ENCODE measurements at places on chromosomes 7 and 10.

DNA sequence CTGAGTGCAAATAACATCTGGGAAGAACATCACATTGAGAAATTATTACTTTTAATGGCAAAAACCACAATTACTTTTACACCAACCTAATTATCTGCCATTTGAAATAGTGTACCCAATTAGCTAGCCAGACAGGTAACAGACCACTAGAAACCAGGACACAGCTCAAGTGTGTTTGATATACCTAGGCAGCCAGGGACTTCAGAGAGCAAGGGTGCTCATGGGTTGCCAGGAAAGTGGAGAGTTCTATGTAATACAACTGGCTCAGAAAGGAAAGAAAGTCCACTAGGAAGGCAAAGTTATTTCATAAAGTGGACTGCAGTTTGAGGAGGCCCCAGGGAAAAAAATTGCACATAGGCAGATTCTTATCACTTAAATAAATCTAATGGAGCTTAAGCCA lies 50.0 kb upstream of the PTN start:
- DNase-seq = no peak

GRCh38 chr10:12107781-12108180 lies 21.7 kb upstream of the SEC61A2 start:
- no peak for DNase-seq

GRCh38 chr7:151822541-151823181 lies 54.3 kb downstream of the PRKAG2 start:
- no peak for DNase-seq

DNA sequence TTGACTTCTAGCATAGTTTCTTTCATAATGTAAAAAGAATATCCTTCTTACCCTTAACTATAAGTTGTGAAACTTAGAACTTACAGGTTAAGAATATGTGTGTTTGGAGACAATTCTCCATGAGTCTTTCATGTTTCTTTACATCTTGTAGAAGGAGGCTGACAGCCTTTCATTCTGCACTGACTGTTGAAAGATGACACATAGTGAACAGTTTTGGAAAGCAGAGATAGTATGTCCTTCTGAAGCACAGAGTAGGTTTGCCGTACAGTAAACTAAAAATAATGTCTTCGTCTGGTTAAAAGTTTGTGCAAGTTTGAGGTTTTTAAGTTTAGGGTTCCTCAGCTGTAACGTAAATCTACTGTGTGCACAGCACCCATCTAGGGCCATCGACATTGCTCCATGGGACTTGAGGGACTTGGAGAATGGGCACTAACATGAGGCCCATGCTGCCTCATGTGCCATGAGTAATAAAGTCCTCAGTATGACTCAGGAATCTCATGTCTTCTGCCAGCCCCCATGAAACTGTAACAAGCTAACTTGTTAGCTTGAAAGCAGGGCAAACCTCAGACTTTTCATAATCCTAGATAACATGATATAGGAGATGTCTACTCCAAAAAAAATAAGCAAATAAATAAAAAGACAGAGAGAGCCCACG lies 24.5 kb upstream of the ELAPOR2 start:
- no peak for DNase-seq

GRCh38 chr10:80410122-80410521 lies 1.8 kb downstream of the PRXL2A start:
- DNase-seq = no peak

GRCh38 chr10:61332581-61332980 lies 120.6 kb downstream of the TMEM26 start:
- DNase-seq = no peak

- no peak for DNase-seq
Measured at GRCh38 chr7:36261019-36261754, 108.1 kb downstream of the EEPD1 start.

DNA sequence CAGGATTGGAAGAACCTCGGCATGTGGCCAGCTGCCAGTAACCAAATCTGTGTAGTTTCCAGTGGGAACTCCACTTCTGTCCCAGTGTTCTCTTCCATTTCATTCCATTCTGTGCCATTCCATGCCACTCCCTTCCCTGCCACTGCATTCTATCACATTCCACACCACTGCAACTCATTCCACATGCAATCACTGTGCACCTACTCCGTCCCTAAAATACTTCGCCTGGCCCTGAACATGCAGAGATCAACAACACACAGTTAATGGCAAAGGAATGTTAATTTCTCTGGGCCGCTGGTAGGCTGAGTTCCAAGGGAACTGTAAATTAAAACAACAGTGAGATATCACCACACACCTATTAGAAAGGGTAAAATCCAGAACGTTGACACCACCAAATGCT lies 64.8 kb downstream of the AKR1B1 start:
- no peak for DNase-seq

- no peak for DNase-seq
Measured at GRCh38 chr10:75611172-75611992, 180.0 kb downstream of the LRMDA start.

- no peak for DNase-seq
Measured at GRCh38 chr7:131829947-131830558, 273.6 kb upstream of the PODXL start.

GRCh38 chr10:78214955-78215354 lies 181.3 kb downstream of the RPS24 start:
- DNase-seq = no peak

DNA sequence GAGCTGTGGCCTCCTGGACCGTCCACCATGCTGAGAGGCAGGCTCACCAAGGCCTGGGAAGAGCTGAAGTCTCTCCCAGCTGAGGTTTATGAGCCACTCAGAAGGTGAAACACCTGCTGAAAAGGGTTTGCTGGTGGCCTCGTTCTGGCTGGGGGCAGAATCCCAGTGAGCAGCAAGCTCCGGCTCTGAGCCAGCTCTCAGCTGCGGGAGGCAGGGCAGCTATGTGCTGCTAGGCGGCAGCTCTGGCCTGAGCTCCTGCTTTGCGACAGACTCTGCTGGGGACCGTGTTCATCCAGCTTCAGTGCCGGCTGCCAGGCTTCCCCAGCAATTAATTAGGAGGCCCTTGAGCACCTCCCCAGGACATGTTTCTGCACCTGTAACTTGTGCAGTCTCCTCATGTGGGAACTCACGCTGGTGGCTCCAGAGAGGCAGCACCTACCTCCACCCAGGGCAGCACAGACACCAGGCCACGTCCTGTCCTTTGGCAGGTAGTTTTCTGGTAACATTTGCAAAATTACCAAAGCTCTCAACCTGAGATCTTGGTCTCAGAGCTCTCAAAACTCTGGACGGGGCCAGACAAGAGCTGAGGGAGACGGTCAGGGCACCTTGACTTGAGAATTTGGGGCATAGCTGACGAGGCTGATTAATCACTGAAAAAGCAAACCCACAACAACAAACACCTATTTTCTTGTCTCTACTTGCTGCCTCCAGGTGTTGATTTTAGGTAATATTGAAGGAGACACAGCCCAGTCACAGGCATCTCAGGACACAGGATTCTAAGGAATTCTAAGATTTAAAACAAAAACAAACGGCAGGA lies 185.0 kb downstream of the TCERG1L start:
- no peak for DNase-seq

GRCh38 chr7:28228396-28228795 lies 47.8 kb upstream of the JAZF1 start:
- DNase-seq = no peak

DNA sequence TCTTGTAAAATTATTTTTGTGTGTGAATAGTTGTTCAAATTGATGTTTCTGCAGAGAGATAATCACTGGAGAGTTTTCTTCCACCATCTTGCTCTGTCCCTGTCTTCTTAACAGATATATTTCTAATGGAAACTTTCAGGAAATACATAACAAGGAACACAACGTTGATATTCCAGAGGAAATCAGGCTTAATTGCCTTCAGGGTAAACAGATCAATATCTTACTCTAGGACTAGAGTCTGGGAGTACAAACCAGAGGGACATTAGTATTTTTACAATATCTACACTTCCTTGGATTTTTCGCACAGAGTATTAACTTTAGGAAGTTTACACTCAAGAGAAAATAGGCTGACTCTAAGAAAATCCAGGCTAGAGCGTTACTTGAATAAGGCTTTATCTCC lies 159.1 kb downstream of the PFKFB3 start:
- DNase-seq = no peak

DNA sequence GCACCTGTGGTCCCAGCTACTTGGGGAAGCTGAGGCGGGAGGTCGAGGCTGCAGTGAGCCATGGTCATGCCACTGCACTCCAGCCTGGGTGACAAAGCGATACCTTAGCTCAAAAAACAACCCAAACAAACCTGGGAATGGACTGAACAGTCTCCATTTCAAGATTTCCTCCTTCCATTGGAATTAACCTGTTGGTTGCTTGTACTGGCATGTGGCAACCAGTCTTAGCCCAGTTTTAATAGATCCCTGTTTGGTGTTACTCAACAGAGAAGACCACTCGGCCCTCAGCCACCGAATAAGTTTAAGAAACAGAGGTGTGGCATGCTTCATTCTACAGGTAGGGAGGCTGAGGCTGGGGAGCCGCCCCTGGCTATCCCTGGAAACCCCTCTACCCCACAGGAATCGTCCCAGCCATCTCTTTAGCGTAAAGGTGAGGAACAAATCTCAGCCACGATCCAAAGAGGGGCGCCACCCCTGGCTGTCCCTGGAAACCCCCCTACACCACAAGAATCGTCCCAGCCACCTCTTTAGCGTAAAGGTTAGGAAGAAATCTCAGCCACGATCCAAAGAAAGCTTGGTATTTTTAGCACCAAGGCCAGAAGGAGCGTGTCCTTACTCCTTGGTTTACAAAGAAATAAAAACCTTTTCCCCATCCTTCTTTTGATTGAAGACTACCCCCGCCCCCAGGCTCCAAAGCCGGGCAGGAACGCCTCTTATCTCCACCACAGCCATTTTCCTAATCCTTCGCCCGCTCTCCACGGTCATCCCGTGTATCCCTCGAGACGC lies 861 bp upstream of the TSPAN14 start:
- no peak for DNase-seq

GRCh38 chr7:26500749-26501352 lies 209.2 kb downstream of the SNX10 start:
- DNase-seq = no peak

DNA sequence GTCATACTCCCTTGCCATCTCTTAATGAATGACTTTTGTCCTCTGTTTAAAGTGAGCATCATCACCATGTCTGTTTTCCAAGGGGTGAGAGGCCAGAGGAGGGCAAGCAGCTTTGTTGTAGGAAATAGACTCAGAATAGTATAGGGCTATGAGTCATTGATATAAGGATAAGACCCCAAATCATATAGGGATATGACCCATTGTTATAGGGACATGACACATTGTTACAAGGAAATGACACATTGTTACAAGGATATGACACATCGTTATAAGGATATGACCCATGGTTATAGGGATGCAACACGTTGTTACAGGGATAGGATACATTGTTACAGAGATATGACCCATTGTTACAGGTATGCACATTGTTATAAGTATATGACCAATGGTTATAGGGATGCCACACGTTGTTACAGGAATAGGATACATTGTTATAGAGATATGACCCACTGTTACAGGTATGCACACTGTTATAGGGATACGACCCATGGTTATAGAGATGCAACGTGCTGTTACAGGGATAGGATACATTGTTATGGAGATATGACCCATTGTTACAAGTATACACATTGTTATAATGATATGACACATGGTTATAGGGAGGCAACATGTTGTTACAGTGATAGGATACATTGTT lies 311.1 kb upstream of the ADARB2 start:
- DNase-seq = no peak

- peak; percentile 20 for DNase-seq
Measured at GRCh38 chr7:73683788-73684693, 644 bp downstream of the BUD23 start.

DNA sequence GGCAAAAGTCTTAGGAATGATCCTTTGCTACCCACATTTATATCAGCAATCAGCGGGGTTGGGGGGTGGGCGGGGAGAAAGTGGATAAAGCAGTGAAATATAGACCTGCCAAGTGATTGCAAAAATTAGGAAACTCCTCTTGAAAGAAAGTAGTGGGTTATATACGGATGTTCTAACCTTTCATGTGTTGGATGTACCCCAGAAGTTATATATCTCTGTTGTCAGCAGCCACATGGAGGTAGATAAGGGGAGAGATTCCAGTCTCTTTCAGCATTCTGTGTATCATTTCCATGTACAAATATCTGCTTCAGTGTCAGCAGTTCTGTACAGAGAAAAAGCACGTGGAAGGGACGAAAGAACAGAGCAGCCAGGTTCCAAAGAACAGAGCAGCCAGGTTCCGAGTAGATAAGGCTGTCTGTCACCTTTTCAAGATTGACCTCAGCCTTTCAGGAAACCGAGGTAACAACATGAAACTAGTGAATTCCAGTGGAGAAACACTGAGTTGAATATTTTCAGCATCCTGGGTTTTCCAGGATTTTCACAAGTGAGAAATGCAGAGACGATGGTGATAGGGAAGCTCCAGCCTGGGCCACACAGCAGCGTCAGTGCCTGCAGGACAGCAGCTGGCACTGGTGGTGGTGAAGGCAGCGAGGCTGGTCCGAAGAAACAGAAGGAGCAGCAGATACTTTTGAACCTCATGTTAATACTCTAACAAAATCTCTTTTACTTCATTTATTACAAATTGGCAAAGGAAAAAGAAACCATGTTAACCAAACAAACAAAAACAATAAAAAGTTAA lies 212.3 kb downstream of the C7orf25 start:
- DNase-seq = no peak

- DNase-seq = no peak
Measured at GRCh38 chr10:132575320-132576201, 38.0 kb downstream of the INPP5A start.

DNA sequence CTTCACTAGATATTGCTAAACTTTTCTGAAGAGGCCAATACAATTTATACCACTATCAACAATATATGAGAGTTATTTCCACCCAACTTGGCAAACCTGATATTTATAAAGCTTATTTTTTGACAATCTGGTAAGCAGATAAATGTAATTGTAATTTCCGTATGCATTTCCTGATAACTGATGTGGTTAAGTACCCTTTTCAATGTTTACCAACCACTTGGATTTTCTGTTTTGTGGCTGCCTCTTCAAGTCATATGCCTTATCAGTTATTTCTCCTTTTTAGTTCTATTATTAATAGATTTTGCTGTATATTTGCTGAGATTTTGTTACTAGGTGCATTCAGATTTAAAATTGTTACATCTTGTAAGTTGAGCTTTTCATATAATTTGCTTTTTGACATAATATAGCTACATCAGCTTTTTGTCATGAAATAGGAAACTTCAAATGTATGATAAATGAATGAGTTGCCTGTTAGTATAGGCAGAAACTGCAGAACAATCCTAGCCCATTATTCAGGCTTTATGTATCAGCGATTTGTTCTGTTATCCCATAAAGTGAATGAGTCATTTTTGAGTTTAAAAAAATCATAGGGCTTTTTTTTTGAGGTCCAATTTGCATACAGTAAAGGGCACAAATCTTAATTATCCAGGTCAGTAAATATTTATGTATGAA lies 11.5 kb downstream of the SGPL1 start:
- no peak for DNase-seq

- no peak for DNase-seq
Measured at GRCh38 chr10:132784866-132785722, 853 bp downstream of the NKX6-2 start.

DNA sequence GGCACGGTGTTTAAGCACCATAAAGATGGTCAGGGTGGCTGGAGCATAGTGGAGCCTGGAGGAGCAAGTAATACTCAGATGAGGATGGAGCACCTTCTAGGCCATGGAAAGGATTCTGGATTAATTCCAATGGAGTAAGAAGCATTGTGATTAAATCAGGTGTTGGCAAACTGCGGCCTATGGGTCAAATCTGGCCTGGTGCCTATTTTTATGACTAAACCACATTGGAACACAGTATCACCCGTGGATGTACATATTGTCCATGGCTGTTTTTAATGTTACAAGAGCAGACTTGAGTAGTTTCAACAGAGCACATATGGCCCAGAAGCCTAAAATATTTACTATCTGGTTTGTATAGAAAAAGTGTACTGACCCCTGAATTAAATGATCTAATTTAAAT lies 49.9 kb upstream of the TMEM248 start:
- no peak for DNase-seq

- no peak for DNase-seq
Measured at GRCh38 chr10:96339383-96339782, 19.4 kb downstream of the OPALIN start.

All from stimulated activated CD4-positive, alpha-beta T cell treated with anti-CD3 and anti-CD28 coated beads, Interleukin-4, amount 100 ng/mL, for 4 hours (primary cell).